ENCODE measurements at places on chromosomes 5 and 9.

DNA sequence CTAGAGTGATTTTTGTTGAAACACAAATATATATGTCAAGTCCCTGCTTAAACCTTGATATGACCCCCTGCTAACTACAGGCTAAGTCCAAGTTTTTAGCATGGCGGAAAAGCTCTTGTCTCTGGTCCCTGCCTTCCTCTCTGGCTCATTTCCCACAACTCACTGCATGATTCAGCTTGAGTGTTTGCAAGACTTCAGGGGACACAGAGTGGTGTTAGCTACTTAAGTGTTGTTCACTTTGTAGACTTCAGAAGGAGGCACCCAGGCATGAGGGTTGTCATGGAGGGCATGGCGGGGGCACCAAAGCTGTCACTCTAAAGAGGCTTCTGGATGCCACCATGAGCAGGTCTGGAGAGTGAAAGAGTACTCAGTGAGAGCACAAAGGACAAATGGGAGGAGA is 362.4 kb upstream of the ACTBL2 start:
- DNase-seq = no peak

DNA sequence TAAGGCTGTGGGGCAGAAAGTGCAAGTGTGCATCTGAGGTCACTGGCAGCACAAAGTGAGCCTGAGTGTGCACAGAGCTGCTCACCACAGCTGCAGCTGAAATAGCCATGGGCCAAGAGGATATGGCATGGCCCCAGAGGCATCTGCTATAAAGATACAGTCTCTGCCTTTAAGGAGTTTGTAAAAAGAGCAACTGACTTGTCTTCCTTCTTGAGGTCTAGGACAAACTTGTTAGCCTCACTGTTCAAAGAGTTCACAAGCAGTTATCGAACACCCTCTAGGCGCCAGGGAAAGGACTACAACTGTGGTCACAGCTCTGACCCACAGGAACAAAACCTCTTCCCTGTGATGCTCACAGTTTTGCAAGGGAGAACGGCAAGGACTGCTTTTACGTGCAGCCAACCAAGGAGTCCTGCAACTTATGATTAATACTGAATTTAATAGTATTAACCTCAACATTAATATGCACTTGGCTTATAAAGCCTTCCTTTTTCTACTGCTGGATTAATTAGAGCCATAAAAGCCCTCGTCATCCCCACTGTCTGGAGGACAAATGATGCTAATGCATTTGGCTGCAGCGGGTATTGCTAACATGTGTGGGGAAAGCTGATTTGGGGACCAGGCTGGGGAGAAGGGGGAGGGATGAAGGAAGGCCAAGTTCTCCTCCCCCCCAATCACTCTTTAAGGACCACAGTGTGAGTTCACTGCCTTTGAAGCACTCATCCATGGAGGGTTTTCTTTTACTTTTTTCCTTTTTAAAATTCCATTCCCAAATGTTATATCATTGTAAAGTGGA is 189.8 kb upstream of the TRIM32 start:
- no peak for DNase-seq

- DNase-seq = no peak
Observed at GRCh38 chr5:73215531-73215890, 42.5 kb downstream of the TMEM174 start.

- DNase-seq = no peak
Observed at GRCh38 chr9:28671000-28671399, 1097.7 kb upstream of the C9orf72 start.

- DNase-seq = no peak
Observed at GRCh38 chr9:97526895-97527575, 25.6 kb downstream of the TMOD1 start.

DNA sequence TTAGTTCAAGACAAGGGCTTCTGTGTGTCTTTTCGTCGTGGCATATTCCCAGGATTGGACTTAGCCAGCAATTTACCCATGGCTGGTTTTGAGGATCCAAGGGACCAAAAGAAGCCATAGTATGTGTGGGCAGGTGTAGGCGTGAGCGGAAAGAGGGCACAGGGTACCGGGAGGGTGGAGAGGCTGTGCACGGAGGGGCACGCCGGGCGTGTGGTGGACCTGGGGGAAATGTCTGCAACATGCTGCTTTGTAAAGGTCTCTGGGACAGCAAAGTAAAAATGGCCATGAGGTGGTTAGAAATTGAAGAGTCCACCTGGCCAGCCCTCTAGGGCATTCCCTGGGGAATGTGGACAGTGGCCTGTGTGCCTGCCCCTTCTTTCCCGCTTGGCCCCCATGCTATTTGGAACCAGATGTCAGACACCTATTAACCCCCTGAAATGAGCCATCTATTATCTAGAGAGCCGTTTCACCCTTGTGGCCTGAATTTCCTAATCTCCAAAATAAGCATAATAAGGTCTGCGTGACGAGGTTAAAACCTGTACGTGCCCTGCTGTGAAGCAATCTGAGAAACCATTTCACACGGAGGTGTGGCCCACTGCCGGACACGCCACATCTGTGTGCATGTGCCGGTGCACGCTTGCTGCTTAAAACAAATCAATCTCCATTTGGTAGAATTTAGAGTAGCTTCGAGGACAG is 5.1 kb downstream of the FLT4 start:
- DNase-seq = no peak

- no peak for DNase-seq
Observed at GRCh38 chr9:92564982-92565381, 29.2 kb upstream of the ECM2 start.

DNA sequence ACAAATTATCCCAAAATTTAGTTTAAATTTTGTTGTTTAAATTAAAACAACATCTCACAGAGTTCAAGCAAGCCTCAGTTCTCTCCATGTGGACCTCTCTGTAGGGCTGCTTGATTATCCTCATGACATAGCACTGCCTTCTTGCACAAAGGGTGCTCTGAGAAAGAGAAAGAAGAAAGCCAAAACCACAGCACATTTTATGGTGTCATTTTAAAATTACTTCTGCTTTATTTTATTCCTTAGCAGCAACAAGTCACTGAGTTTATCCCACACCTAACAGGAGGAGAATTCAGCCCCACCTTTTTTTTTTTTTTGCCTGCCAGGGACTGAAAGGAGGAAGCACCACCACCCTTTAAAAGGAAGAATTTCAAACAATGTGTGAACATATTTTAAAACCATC is 12.8 kb upstream of the KCNV2 start:
- DNase-seq = no peak

DNA sequence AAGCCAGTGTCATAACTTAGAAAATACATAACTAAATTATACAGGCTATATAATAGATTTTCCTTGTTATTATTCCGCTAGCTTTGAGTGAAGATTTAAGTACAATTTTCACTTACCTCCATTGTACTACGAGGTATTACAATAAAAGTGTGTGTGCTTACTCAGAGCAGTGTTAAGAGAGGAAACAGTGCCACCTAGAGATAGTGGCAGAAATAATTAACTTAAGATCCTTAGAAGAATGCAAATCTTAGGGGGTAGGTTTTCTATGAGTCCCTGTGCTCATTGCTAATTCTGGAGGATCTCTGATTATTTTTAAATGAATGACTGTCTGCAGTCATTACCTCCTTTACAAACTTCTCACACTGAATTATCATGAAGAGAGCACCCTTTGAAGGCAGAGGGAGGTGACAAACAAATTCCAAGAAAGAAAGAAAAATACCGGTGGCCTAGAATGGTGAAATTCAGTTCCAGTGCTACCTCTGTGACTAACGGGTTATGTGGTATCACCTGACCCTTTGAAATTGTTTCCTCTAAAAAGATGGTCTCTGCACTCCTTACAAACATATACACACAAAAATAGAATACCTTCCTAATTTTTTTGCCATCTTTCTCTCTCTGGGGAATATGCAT is 379.8 kb downstream of the TRIM36 start:
- DNase-seq = no peak

DNA sequence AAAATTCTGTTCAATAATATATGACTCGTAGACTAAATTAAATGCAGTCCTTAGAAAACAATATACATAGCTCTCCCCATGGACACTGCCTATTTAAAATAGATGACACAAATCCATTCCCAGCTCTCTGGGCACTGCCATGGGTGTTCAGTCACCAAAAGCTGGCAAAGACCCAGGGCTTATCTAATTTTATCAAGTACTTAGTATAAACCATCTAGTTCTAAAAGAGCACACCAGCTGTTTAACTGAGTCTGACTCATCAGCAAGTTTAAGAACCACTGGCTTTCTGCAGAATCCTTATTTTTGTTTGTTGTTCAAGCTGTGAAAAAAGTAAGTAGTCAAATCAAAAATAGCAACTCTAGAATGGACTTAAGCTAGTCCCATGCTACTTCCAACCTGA is 107.6 kb downstream of the PLPP1 start:
- DNase-seq = no peak

GRCh38 chr5:32499261-32499660 is 54.7 kb upstream of the ZFR start:
- no peak for DNase-seq

DNA sequence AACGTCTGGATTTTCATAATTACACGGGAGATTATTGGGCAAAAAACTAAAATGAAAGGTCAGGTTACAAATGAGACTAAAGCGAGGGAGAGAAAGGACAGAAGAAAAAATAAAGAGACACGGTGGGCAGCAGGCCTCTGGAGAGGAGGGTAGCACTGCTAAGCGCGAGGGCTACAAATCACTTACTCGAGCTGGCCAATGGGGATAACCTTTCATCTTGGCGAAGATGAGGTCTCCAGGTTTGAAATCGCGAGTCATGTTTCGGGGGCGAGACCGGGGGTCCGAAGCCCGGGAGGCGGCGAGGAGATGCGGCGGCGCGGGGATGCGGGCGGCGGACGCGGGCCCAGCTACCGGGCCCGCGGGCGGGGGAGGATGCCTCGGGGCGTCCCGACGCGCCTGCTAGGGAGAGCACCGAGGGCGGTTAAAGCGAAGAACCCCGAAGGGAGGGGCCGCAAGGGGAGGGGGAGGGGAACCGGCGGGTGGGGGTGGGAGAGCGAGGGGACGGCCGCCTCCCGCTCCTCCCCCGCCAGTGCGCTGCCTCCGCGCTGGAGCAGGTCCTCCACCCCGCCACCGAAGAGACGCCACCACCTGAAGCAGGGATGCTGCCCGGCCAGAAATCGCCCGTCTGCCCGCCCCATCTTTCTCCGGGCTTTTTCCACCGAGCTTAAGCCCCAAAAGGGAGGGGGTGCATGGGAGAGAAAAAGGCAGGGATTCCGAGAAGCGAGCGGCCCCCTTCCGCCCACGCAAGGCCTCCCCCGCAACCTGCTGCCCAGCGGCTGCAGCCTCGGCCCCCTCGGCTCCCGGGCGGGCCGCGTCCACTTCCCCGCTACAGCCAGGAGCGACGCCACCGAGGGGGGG is 610 bp downstream of the PSIP1 start:
- peak; percentile 58 for DNase-seq

DNA sequence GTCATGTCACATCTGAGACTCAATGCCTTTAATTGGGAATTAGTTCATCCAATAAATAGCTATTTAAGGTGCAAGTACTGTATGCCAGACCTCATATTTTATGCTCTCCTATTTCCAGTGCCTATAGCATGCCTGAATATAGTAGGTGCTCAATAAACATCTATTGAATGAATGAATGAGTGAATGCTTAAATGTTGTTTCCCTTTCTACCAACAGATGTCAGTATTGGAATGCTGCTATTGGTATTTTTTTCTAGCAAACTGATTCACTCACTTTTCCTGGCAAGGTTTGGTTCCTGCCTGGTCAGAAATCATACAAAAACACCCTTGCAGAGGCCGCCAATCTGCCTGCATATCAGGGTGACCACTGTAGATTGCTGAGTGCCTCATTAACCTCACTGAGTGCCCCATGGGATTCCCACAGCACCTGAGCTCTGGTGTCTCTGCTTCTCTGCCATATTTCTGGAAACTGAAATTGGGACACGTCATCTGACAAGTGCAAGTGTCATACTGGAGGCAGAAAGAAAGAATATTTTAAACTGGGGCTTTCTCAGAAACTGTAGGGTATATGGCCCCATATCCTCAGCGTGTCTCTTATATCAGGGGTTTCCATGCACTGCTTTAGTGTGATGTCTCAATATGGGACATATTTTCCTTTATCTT is 359.7 kb downstream of the TRIM32 start:
- no peak for DNase-seq

DNA sequence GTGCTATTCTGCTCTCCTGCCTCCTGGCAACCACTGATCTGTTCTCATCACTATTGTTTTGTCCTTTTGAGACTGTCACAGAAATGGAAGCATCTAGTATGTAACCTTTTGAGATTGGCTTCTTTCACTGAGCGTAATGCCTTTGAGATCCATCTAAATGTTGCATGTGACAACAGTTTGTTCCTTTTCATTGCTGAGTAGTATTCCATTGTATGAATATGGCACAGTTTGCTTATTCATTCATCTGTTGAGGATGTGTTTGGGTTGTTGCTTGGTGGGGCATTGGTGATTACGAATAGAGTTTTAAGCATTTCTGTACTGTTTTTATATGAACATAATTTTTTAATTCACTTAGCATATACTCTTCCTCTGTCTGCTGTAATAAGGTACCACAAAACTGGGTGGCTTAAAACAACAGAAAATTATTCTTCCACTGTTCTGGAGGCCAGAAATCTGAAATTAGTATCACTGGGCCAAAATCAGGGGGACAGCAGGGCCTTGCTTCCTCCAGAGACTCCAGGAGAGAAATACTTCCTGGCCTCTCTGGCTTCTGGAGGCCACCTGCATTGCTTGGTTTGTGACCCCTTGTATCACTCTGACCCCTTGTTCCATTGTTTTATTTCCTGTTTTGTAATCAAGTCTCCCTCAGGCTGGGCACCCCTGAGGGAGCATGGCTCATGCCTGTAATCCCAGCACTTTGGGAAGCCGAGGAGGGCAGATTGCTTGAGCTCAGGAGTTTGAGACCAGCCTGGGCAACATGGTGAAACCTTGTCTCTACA is 53.0 kb downstream of the EXOSC2 start:
- DNase-seq = peak; percentile 51

DNA sequence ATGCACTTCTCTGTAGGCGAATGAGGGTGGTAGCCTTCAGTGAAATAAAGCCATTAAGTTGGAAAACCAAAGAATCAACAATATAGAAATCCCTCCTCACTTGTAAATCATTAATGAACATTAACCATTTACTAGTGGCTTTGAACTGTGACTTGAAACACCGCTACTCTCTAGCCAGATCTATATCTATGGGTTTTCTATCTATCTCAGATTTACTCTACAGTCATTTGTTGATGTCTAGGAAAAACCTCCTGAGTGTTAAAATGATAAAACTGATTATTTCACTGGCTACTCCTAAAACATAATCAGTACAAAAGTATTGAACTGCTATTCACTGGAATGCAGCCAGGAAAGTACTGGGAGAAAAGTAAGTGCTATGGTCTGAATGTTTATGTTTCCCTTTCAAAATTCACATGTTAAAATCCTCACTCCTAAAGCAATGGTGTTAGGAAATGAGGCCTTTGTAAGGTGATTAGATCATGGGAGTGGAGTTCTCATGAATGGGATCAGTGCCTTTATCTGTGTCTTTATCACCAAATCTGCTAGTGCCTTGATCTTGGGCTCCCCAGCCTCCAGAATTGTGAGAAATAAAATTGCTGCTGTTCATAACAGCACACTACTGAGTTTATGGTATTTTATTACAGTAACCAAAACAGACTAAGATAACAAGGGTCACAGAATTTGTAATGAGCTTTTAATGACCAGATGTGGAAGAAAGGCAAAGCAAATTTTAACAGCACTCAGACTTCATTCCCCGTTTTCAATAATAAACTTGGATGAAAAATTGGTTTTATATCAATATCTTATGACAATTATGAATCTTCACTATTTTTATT is 8.6 kb upstream of the OXCT1 start:
- no peak for DNase-seq
